Muscle of back (tissue), 13 donors: ENCODE measurements at places on chromosomes 11 and 22.

DNA sequence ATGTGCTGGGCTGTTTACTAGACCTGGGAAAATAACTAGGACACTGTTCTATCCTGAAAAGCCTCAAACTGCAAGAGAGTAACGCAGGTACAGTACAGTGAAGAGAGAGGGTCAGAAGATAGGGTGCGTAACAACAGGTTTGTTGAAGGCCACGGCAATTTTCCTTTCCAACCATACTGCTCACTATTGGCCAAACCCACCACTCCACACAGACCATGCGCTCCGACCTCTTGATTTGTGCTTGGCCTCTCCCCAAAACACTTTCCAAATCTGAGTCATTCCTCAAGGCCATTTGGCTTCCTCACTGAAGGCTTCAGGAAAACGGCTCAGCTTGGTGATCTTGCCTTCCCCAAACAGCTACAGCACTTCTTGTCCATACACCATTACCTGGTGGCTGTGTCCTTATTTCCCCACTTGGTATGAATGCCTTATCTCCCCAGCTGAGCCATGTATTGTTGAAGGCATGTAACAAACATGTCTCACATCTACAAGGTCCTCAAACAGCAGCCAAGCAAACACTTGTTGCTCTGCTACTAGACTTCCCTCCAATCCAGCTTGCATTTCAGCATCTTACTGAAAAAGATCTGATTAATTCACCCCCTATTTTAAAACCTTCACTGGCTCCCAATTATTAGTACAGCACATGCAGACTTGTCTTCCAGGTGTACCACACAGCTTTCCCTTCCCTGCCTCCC is 40.9 kb downstream of the TCF20 start:
- DNase-seq = peak; percentile 7

GRCh38 chr11:2217211-2218030 is 45.8 kb upstream of the TH start:
- DNase-seq = no peak

- DNase-seq = no peak
These were observed 25.8 kb upstream of the WNT11 start for GRCh38 chr11:76232026-76232665.

- no peak for DNase-seq
These were observed 1.5 kb downstream of the SLC35F2 start for GRCh38 chr11:107856981-107857517.

DNA sequence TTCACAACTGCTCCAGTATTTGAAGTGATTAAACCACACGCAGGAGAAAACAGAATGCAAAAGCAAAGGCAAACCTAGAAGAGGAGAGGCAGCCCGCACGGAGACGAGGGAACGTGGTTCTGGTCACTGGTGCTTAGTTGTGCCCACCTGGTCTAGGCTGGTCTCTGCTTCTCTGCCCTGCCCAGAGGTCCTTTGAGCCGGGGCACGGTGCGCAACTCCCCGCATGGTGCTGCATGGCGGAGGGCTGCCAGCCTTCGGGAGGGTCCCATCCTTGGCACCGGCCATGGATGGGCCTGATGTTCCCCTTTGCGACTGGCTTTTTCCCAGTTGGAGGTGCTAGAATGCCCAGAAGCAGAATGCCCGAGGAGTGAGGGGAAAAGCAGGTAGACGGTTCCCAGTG is 46.1 kb downstream of the KCNC1 start:
- DNase-seq = no peak

DNA sequence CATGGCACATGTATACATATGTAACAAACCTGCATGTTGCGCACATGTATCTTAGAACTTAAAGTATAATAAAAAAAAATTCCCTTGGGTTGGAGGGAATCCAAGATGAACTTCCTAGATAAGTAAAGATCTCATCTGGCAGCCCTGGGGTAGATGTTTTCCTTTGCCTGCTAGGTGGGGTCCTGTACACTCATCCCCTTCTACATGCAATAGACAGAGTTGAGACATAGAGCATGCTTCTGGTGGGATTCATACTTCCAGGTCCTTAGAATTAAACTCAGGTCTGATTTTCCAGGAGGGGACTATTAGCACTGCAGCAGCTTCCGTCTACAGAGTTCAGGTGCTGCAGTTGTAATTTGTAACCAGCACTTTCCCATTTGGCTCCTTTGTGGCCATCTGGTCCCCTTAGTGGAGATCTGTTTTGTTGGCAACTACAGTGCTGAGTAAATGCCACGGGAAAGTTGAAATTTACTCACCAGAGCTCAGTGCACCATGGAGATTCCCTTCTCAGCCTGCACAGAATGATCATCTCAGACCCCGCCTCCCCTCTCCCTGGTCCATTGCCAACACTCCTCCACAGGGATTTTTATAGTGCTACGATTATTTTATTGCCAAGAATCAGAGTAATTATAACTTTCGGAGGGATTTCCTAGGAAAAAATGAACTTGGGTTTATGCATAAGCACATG is 220.1 kb upstream of the E2F8 start:
- DNase-seq = peak; percentile 20
